Kidney epithelial cell (primary cell): ENCODE measurements at places on chromosomes 13 and 19. TPM values are rescaled to one million over a fixed set of nuclear protein-coding genes. Genes with fewer than 3 reads are reported as not detected.

- DNase-seq: no peak
These were observed at the start of gene FXYD7 for GRCh38 chr19:35143231-35143715. Gene FXYD7 (plus strand): TSS chr19:35143255. CDS start chr19:35143334, 79 bp downstream.

DNA sequence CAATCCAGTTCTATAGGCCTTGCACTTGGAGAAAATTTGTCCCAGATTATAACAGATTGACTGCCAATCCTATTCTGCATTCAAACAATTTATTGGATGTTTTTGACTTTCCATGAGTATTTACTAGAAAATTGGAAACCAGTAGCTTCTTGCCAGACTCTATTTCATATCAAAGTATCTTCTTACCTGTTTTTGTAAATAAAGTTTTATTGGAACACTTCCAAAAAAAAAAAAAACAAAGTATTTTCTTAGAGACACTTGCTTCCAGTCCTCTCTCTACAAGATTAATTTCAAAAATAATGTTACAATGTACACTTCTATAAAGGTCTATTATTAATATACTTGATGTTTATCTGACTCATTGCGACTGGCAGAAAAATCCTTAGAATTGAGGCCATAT, 209.2 kb upstream of the PCDH9 start:
- no peak for DNase-seq

SGCG gene
- 7.8 and 9.8 TPM in 2 replicates for total RNA-seq

GRCh38 chr19:7272856-7273578, 21.2 kb downstream of the INSR start:
- no peak for DNase-seq

DNA sequence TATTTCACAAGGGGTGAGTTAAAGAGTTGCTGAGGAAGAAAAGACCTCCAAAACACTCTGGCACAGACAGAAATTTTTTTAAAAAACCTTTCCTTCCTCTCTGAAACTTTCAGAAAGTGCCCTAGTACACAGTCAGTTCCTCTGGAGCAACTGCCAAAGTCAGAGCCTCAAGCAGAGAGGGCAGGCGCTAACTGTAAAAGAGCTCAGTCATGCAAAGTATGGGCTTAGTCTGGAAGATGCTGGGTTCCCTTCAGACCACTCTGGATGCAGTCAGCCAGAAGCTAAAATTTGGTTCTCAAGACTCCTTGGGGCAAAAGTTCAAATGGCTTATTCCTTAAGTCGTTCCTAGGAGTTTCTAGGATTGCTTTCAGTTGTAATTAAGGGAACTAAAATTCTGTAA, 671.6 kb downstream of the PCDH9 start:
- no peak for DNase-seq

DNA sequence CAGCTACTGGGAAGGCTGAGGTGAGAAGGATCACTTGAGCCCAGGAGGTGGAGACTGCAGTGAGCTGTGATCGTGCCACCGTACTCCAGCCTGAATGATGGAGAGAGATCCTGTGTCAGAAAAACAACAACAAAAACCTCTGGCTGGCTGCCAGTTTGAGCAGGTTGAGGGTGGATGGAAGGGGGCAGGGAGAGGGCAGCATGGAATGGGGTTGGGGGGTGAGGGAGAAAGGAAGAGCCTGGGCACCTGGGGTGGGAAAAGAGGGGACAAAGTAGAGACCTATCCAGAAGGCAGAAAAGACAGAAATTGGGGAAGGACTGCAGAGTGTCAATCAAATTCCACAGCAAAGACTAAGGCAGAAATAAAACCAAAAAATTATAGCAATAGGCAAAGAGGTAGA, 4.7 kb downstream of the SLC1A5 start:
- DNase-seq: no peak

CEACAM8 gene
- total RNA-seq: not detected in 2 replicates

KLF1 gene
- total RNA-seq: not detected in 2 replicates

GRCh38 chr19:1648459-1648849, 4.0 kb downstream of the TCF3 start:
- DNase-seq: no peak

- DNase-seq: no peak
These were observed 2.1 kb upstream of the CDX2 start for GRCh38 chr13:27971236-27971645.

- DNase-seq: no peak
These were observed 16.8 kb upstream of the IGSF23 start for GRCh38 chr19:44596428-44597130.

RNF113B gene
- not detected in 2 replicates for total RNA-seq

FPR3 gene
- total RNA-seq: not detected in 2 replicates

- DNase-seq: no peak
These were observed 330.6 kb downstream of the ATP8A2 start for GRCh38 chr13:25702386-25702785.

GRCh38 chr19:7292352-7292949, 1.8 kb downstream of the INSR start:
- DNase-seq: no peak

DNA sequence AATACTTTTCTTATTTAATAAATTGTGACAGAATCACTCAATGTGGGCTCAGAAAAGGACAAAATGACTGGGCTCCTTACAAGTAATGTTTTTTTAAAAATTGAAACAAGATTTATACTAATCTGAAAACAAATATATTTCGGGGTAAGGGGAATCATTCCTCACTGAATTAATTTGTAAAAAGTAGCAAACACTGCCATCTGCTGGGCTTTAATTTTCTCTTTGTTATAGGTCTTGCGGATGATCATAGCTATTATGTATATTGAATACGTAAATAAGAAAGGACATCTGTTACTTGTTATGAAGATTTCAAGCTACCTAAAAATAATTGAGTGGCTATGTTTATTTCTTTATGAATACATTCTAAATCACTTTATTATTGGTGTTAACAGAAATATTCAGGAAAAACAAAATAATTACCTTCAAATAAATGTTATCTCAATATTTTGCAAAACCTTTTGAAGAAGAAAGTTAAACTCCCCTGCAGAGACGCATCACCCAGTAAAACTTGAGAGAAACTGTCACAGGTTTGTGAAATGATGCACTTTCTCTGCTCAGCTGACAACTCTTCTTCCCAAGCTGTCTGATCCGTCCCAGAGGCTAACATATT, 17.8 kb upstream of the ENOX1 start:
- no peak for DNase-seq

- DNase-seq: no peak
These were observed 10.1 kb downstream of the C19orf38 start for GRCh38 chr19:10858204-10858828.

DNA sequence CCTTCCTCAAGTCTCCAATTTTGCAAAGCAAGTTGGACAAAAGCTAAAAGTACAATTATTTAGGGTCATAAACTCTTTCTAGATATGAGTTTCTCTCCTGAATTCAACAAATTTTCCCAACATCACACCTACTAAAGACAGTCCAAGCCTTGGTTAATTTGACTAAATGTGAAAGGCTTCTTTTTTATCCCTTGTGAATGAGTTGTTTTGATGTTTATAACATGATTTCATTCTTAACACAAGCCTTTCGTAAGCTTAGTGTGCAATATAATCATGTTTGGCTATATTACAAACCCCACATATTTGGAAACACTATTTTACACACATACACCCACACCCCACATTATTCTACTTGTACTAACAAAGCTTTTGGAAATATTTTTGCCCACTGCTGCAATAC, 57.3 kb downstream of the ZC3H13 start:
- DNase-seq: no peak

CPB2 gene
- not detected in 2 replicates for total RNA-seq

SOX1 gene
- not detected in 2 replicates for total RNA-seq

DNA sequence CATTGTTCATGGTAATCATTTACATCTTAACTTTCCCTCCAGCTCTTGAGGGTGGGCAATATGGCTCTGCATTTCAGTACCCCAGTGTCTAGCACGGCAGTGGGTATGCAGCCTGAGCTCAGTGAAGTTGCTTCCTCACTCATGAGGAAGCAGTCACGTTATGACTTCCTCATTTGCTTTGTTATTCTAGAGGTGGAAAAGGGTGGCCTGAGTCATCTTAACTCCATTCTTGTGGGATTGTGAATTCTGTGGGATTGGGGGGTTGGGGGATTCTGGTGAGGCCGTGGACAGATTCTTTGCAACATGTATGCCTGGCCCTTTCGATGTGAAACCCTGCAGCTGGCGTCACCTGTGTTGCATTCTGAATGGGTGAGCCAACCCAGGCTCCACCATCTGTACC, 406.7 kb upstream of the ZNF507 start:
- DNase-seq: peak; percentile 37

DNA sequence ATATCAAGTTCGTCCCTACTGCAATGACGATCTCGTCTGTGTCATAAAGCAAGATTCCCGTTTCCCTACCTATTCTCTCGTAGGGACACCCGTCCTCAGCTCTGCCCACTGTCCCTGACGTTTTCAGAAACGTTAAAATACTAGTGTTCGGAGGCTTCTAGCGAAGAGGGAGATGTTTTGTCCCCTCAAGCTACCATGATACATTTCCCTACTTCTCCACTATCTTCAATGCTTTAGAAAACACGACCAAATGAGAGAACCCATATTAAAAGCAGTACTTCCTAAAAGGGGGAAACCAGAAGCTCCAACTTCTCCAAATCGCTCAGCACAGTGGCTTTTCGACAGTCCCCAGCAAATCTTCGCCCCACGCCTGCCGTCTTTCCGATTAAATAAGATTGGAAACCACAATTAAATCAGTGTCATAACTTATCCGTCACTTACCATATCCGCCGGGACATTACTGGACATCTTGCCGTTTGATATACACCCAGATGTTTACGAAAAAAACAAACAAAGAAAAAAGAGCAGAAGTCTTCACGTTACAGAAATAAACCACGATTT, 1.3 kb downstream of the UBL3 start:
- no peak for DNase-seq

DNA sequence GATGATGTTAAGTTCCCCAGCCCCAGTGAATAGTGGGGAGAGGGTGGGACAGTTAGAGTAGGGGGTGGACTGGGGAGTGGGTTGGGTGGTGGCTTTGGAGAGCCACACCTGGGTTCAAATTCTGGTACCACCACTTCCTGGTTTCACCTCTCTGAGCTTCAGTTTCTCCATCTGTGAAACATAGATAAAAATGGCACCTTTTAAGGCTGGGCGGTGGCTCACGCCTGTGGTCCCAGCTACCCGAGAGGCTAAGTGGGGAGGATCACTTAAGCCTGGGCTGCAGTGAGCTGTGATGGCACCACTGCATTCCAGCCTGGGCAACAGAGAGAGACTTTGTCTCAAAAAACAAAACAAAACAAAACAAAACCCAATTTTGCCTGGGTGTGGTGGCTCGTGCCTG, 5.9 kb downstream of the VAV1 start:
- no peak for DNase-seq

DBP gene
- total RNA-seq: 1.6 and 3.4 TPM in 2 replicates

NLRP5 gene
- not detected in 2 replicates for total RNA-seq

- no peak for DNase-seq
These were observed 51.1 kb downstream of the LMO7 start for GRCh38 chr13:75687150-75687763.

DNA sequence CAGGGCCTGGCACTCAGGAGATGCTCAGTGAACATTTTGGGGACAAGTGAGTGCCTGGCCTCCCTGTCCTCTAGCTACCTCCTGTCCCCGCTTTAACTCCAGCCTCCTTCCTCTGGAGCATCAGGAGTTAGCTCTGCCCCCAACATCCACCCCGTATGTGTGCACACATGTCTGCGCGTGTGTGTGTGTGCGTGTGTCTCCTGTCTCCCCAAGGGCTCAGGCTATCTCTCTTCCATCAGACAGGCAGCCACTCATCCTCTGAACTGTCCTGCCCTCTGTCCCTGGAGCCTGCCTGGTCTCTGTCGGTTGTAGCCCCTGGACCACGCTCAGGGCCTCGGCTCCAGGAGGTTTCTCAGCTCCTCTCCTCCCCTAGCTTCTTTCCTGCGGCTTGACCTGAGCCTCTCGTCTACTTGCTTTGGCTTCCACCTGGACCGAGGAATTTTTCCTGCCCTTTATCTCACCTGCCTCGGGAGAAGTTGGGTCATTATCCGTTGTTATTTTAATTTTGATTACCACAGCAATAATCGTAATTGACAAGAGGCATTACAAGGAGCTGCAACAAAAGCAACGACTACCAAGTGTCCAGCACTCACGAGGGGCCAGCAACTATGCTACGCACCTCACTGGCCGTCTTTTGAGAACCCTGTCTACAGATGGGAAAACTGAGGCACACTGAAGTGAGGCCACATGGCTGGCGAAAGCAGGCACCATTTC, 32.0 kb upstream of the ASF1B start:
- no peak for DNase-seq

DNA sequence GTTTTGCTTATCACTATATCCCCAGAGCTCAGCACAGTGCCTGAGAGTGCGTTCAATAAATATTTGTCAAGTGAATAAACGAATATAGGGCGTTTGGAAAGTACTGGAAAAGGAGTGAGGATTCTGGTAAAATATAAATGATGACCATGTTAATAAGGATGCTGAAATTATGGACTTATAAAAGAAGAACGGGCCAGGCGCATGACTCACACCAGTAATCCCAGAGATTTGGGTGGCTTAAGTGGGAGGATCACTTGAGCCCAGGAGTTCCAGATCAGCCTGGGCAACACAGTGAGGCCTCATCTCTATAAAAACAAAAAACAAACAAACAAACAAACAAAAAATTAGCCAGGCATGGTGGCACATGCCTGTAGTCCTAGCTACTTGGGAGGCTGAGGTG, 198.1 kb downstream of the VWA8 start:
- DNase-seq: no peak

PTH2 gene
- not detected in 2 replicates for total RNA-seq

- DNase-seq: no peak
These were observed 7.1 kb downstream of the ZNF20 start for GRCh38 chr19:12133069-12133468.

GRCh38 chr13:20721454-20722357, 18.2 kb downstream of the IL17D start:
- DNase-seq: peak; percentile 7

DEDD2 gene
- total RNA-seq: 42.9 and 47.3 TPM in 2 replicates

CATSPERD gene
- total RNA-seq: not detected in 2 replicates

PRTN3 gene
- not detected in 2 replicates for total RNA-seq
